ENCODE measurements at places on chromosomes 1 and 21.
A peak's percentile ranks its signal among the peaks of the same experiment; 100 is the strongest.

DNA sequence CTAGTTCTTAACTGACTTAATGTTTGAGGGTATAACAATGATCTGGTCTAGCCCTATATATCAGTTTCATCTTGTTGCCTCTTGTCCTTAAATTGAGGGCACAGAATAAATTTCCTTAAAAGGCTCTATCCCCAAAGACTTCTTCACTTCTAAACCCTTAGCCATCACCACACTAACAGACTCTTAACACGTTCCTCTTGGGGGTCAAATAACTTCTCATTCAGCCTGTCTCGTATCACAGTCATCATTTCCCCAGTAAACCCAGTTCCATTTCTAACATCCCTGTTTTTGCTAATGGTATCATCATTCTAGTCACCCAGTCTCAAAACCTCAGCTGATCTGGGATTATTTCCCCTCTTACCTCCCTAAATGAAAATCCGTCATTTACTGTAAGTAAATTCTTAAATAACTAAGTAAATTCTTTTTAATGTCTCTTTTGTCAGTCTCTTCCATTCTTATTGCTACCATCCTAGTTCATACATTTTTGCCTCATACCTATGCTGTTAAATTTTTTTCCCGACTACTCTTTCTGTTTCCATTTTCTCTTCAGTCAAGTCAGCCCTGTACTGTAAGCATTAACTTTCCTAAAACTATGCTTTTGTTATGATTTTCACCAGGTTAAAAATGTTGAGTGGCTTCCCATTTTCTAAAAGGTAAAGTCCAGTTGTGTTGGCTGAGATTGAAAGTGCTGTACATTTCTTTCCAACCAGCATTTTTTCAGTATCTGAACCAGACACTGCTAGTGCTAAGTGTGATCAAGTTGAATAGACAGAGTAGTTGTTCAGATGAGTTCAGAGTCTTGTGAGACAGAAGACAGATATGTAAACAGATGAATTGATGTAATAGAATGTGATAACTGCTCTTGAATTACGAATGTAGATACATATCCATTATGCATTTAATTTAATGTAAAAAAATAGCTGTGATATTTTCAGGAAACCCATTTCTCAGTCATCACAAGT is 6.9 kb downstream of the CTTNBP2NL start:
- no peaks in the 10 kb centered on the region for H3K27me3 ChIP-seq
- no peak for DNase-seq
- H3K27ac ChIP-seq = no peak overlapping the region
- H3K36me3 ChIP-seq = no peaks in the 10 kb centered on the region
- H3K4me3 ChIP-seq = no peak overlapping the region
- H3K4me1 ChIP-seq = no peaks in the 10 kb centered on the region

GRCh38 chr21:9756677-9757076 is 764.7 kb upstream of the TPTE start:
- H3K27ac ChIP-seq = no peak overlapping the region
- no peaks in the 10 kb centered on the region for H3K27me3 ChIP-seq
- no peak for DNase-seq

DNA sequence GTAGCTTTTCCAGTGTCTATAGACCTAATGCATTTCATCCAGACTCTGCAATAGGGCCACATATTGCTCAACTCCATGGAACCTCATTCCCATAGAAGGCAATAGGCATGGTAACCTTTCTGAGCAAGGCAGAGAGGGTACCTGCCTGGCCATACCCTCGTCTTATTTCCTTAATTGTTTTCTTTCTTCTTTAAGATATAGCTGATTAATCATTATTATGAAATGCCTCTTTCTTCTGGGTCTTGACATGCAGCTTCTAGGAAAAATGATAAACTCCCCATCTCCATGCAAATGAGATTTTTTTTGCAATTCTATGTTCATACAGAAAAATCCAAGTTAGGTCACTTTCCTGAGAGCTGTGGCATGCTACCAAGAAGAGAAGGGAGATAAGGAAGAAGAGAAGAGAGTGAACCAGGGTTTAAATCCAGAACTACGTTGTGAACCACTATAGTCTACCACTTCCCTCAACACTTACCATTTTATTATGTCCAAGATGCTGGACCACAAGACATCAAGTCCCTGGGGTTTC is 33.0 kb upstream of the IL20 start:
- H3K4me3 ChIP-seq = no peak overlapping the region
- no peak for DNase-seq
- H3K4me1 ChIP-seq = peaks cover 5% of the 10 kb centered on the region
- no peaks in the 10 kb centered on the region for H3K36me3 ChIP-seq

- no peak for DNase-seq
- no peaks in the 10 kb centered on the region for H3K36me3 ChIP-seq
- no peak overlapping the region for H3K27ac ChIP-seq
- H3K27me3 ChIP-seq = no peaks in the 10 kb centered on the region
- no peak overlapping the region for H3K4me3 ChIP-seq
Observed at GRCh38 chr1:50820545-50820944, 139.5 kb downstream of the FAF1 start.

- H3K4me1 ChIP-seq = no peaks in the 10 kb centered on the region
- H3K27ac ChIP-seq = no peak overlapping the region
- peaks cover 82% of the 10 kb centered on the region for H3K36me3 ChIP-seq
- no peak for DNase-seq
- no peaks in the 10 kb centered on the region for H3K27me3 ChIP-seq
Observed at GRCh38 chr1:204225841-204226735, 12.3 kb upstream of the GOLT1A start.

DNA sequence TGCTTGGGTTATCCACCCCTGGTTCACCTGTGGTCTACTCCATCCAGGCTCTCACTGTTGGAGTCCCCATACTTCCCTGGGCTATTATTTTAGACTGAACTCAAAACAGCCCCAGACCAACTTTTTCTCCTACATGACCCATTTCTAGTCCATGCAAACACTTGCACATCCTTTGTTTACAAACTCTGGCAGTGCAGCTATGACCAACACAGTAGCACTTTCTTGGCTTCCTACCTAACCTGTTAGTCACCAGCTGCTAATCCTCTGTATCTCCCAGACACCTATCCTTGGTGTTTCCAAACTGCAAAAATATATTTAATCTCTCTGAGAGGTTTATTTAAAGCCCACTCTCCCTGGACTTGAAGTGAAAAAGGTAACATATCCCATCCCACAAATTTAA is 90.8 kb downstream of the DDAH1 start:
- no peak overlapping the region for H3K4me3 ChIP-seq
- DNase-seq = no peak
- no peak overlapping the region for H3K27ac ChIP-seq
- no peaks in the 10 kb centered on the region for H3K4me1 ChIP-seq
- H3K36me3 ChIP-seq = no peaks in the 10 kb centered on the region

GRCh38 chr21:15978215-15978738 is 248.5 kb downstream of the USP25 start:
- no peaks in the 10 kb centered on the region for H3K36me3 ChIP-seq
- H3K27me3 ChIP-seq = no peaks in the 10 kb centered on the region
- peaks cover 18% of the 10 kb centered on the region for H3K4me1 ChIP-seq
- H3K27ac ChIP-seq = peak overlapping the region; percentile 75

DNA sequence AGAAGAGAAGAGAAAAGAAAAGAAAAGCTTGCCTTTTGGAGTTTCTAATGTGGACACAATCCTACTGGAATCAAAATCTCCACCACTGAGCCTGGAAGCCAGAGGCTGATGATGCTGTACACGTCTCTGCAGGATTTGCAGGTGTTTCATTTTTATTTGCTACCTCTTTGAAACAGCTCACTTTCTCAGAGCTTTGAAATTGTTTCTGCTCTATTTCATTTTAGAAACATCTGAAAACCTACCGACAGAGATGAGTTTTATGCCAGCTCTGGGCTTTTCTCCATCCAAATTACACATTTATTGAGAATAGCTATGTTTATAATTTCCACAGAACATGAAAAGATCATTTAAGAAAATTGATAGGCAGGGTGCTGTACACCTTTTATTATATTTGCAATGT is 46.2 kb downstream of the URB2 start:
- no peaks in the 10 kb centered on the region for H3K4me1 ChIP-seq
- no peaks in the 10 kb centered on the region for H3K27me3 ChIP-seq
- no peak overlapping the region for H3K27ac ChIP-seq
- DNase-seq = no peak

- no peak overlapping the region for H3K4me3 ChIP-seq
- peak; percentile 13 for DNase-seq
- H3K4me1 ChIP-seq = no peaks in the 10 kb centered on the region
- H3K27ac ChIP-seq = no peak overlapping the region
- no peaks in the 10 kb centered on the region for H3K27me3 ChIP-seq
Observed at GRCh38 chr1:179971563-179972496, 17.2 kb downstream of the CEP350 start.

DNA sequence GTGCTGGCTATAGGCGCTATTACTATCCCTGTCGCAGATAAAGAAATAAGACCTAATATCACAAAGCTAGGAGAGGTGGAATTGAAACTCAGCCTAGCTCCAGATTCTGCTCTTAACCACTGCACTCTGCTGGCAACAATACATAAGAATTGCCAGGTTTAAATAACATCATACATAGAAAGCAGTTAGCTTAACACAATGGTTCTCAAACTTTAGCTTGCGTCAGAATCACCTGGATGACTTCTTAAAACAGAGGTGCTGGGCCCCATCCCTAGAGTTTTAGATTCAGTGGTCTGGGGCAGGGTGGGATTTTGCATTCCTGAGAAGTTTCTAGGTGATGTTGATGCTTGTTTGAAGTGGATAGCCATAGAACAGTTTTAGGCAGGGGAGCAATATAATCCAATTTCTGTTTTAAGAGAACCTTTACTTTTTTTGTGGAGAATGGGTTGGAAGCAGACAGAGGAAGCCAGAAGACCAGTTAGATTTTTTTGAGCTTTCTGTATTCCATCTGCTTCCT is 1.1 kb upstream of the POMGNT1 start:
- H3K36me3 ChIP-seq = peaks cover 3% of the 10 kb centered on the region
- no peaks in the 10 kb centered on the region for H3K27me3 ChIP-seq
- H3K4me3 ChIP-seq = no peak overlapping the region
- DNase-seq = no peak
- H3K4me1 ChIP-seq = peaks cover 6% of the 10 kb centered on the region

GRCh38 chr1:182444497-182444896 is 5.4 kb upstream of the RGSL1 start:
- H3K4me1 ChIP-seq = no peaks in the 10 kb centered on the region
- DNase-seq = no peak
- no peak overlapping the region for H3K4me3 ChIP-seq
- no peaks in the 10 kb centered on the region for H3K36me3 ChIP-seq
- H3K27me3 ChIP-seq = no peaks in the 10 kb centered on the region

GRCh38 chr1:215599418-215600074 is 32.4 kb downstream of the KCTD3 start:
- H3K4me3 ChIP-seq = no peak overlapping the region
- peak overlapping the region; percentile 82 for H3K27ac ChIP-seq
- peaks cover 21% of the 10 kb centered on the region for H3K36me3 ChIP-seq
- no peaks in the 10 kb centered on the region for H3K27me3 ChIP-seq
- peak; percentile 74 for DNase-seq

DNA sequence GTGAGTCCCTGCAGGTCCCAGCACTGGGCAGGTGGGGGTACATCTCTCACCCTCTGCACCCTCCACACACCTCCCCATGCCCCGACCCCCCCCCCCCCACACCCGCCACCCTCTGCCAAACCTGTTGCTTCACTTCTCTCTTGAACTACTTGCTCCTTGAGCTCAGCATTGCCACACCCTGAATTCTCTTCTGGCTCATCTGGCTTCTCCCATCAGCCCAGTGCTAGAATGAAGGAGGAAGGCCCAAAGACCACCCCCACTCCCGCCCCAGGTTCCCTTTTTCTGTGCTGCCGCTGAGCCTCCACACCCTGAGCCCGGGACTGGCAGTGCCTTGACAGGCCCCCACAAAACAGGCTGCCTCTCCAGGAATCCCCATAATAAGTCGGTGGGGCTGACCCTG is 6.4 kb upstream of the TNNI1 start:
- H3K4me1 ChIP-seq = peaks cover 45% of the 10 kb centered on the region
- DNase-seq = no peak
- no peak overlapping the region for H3K27ac ChIP-seq

GRCh38 chr1:973459-974292 is 7.4 kb downstream of the PLEKHN1 start:
- no peaks in the 10 kb centered on the region for H3K36me3 ChIP-seq
- H3K27me3 ChIP-seq = peaks cover 70% of the 10 kb centered on the region
- H3K4me1 ChIP-seq = no peaks in the 10 kb centered on the region
- no peak overlapping the region for H3K27ac ChIP-seq

- DNase-seq = no peak
- no peak overlapping the region for H3K4me3 ChIP-seq
- H3K4me1 ChIP-seq = no peaks in the 10 kb centered on the region
- H3K27ac ChIP-seq = no peak overlapping the region
Observed at GRCh38 chr1:225441314-225442122, 13.7 kb upstream of the LBR start.

GRCh38 chr1:157519451-157519850 is 32.9 kb downstream of the FCRL5 start:
- no peaks in the 10 kb centered on the region for H3K27me3 ChIP-seq
- no peak overlapping the region for H3K27ac ChIP-seq
- no peak overlapping the region for H3K4me3 ChIP-seq
- DNase-seq = no peak
- H3K4me1 ChIP-seq = no peaks in the 10 kb centered on the region

- H3K36me3 ChIP-seq = peaks cover 26% of the 10 kb centered on the region
- H3K4me3 ChIP-seq = no peak overlapping the region
- peak; percentile 10 for DNase-seq
Observed at GRCh38 chr1:113701429-113701828, 57.9 kb downstream of the PHTF1 start.

DNA sequence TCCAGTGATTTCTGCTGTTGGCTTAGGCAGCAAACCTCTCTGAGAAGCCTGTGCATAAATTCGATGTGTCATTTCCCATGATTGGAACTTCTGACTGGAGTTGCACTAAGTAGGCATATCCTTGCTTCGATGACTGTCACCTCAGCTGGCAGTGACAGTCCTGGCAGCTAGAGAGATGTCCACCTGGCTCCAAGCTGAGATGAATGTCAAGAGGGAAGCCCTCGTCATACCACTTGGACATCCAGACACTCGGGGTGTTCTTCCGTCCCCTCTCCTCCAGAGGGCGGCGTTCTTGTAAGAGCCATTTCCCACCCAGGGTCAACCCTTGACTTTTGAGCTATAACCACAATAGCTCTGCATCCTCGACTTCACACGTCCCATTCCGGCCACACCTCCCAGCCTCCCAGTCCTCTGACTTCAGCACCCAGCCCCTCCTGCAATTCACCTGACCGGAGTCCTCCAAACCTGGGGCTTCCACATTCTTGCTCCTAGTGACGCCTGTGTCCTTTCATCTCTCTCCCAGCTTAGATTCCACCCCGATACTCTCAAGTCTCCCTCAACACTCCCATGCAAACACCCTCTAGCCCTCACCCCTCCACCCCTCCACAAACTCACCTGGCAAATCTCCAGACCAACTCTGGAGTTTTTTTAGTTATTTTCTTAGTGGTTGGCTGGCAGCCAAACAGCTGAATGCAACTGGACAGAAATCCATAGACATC is 17.3 kb downstream of the CA6 start:
- H3K4me1 ChIP-seq = no peaks in the 10 kb centered on the region
- H3K27ac ChIP-seq = no peak overlapping the region
- H3K4me3 ChIP-seq = no peak overlapping the region

DNA sequence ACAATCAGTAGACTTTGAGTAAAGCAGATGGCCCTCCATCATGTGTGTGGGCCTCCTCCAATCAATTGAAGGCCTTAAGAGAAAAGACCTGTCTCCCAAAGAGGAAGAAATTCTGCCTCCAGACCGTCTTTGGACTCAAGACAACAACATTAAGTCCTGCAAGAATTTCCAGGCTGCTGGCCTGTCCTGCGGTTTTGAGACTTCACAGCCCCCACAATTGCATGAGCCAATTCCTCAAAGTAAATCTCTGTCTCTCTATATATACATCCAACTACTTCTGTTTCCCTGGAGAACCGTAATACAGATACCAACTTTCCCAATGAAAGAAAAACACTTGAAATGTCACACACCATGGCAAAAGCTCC is 16.4 kb downstream of the REG4 start:
- H3K36me3 ChIP-seq = no peaks in the 10 kb centered on the region
- no peak overlapping the region for H3K4me3 ChIP-seq
- DNase-seq = no peak
- no peak overlapping the region for H3K27ac ChIP-seq
- no peaks in the 10 kb centered on the region for H3K27me3 ChIP-seq
- no peaks in the 10 kb centered on the region for H3K4me1 ChIP-seq

Data from cardiac muscle cell (in vitro differentiated cells and primary cell).